ENCODE measurements at places on chromosomes 5 and 9.

DNA sequence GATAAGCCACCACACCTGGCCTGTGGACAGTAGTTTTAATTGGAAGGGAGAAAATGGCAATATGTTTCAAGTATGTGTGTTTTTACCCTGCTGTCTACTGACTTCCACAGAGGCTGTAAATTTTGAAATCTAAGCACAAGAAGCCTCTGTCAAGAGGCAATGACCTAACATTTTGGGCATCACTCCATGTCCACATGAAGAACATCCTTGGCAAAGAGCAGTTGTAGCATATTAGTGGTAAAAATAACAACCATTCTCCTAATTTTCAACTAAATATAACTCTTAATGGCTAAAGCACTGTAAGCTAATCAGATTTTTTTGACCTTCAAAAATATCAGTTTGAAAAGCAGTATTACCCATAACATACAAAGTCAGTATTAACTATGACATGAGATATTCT, 100.3 kb upstream of the APC start:
- DNase-seq: no peak

GRCh38 chr9:92476962-92477361, 5.3 kb downstream of the ASPN start:
- DNase-seq: no peak

DNA sequence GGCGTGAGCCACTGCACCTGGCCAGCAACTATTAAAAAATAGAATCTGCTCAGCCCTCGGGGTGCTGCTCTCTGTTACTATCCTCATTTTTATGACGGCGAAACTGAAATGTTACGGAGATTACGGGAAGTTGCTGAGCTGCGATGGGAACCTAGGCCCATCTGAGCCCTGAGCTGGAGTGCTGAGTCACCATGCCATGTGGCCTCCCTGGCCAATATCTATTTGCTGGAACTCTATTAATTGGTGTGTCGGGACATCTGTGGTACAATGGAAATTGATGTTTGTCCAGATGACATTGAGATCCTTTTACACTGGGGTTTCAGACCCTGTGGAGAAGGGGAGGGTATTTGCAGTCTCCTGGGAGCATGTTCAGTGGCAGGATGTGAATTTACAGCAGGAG, 8.1 kb downstream of the PRDM12 start:
- no peak for DNase-seq

DNA sequence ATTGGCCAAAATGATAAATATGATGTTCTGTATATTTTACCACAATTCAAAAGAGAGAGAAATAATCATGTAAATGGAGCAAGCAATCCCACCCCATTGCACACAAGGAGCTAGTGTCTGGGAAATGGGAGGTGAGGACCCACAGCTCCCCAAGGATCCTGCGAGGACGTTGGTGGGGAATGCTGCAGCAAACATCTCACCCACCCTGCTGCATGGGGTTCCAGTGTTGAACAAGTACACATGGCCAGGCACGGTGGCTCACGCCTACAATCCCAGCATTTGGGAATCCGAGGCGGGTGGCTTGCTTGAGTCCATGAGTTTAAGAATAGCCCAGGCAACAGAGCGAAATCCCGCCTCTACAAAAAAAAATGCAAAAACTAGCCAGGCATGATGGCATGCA, 29.0 kb downstream of the STK10 start:
- no peak for DNase-seq

DNA sequence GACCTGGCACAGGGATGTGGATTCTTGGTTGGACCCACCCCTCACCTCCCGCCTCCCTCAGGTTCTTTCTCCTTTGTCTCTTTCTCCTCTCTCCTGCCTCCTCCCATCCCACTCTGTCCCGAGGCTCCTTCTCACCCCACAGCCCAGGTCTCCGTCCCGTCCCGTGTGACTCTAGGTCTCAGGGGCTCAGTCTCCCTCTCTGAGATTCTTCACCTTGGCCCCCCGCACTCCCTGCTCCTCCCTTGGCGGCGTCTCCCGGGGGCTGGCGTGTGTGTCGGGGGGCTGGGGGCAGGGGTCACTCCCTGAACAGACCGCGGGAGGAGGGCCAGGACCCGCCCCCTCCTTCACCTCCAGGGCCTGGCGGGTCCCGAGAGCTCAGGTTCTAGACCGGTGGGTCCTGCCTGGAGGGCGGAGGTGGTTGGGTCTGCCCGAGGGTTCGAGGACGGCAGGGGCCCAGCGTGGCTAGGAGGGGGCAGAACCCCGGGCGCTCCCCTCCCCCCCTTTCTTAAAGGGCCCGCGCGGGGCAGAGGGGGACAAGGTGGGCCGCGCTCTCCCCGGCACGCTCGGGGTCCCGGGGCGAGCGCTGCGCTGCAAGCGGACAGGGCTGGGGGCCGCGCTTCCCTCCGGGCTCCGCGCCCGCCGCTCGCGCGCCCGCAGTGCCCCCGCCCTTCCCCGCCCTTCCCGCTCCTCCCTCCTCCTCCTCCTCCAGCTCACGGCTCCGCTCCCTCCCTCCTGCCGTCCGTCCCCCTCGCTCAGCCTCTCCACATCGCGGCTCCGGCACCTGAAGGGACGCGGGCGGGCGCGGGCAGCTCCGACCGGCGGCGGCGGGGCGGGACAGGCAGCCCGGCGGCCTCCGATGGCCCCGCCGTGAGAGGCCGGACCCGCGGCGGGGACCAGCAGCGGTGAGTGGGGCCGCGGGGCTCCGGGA, at the start of gene PSD2:
Gene PSD2 (plus strand): TSS at position 735 of the 928 bp plus-strand sequence. CDS start 13,633 bp downstream, outside the sequence.
- DNase-seq: peak; percentile 25

GRCh38 chr9:70257502-70257901, 1.3 kb upstream of the SMC5 start:
- DNase-seq: no peak

GRCh38 chr9:78712903-78713613, 416.1 kb downstream of the PSAT1 start:
- no peak for DNase-seq

- DNase-seq: no peak
These were observed 72.8 kb downstream of the SNCAIP start for GRCh38 chr5:122384739-122385235.

- no peak for DNase-seq
These were observed 1034.4 kb downstream of the CDH9 start for GRCh38 chr5:26003966-26004365.

GRCh38 chr9:120464176-120464886, 115.6 kb downstream of the CDK5RAP2 start:
- no peak for DNase-seq

DNA sequence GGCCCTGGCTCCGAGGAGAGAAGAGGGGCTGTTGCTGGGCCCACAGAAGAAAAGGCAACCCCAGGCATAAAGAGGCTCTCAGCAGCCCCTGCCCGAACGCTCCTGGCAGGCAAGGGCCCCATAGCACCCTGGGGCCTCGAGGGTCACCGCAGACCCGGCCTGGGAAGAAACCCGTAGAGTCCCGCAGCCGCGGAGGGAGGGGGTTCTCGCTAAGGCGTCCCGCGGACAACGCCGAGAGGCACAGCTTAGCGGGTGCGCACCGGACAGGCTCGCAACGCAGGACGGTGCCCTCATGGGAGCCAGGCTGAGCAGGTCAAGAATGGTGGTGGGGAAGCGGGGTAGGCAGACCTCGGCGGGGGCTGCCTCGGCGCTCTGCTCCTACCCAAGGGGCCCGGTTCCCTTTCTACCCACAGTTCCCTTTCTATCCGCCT, 6.7 kb downstream of the PITX1 start:
- no peak for DNase-seq

- no peak for DNase-seq
These were observed 98.5 kb downstream of the MTREX start for GRCh38 chr5:55406292-55406691.
